ENCODE measurements at places on chromosomes 13 and 19. TPM values are rescaled to one million over a fixed set of nuclear protein-coding genes. Genes with fewer than 3 reads are reported as not detected.

- DNase-seq: no peak
Observed at GRCh38 chr13:90640976-90641375, 706.5 kb upstream of the MIR17HG start.

DNA sequence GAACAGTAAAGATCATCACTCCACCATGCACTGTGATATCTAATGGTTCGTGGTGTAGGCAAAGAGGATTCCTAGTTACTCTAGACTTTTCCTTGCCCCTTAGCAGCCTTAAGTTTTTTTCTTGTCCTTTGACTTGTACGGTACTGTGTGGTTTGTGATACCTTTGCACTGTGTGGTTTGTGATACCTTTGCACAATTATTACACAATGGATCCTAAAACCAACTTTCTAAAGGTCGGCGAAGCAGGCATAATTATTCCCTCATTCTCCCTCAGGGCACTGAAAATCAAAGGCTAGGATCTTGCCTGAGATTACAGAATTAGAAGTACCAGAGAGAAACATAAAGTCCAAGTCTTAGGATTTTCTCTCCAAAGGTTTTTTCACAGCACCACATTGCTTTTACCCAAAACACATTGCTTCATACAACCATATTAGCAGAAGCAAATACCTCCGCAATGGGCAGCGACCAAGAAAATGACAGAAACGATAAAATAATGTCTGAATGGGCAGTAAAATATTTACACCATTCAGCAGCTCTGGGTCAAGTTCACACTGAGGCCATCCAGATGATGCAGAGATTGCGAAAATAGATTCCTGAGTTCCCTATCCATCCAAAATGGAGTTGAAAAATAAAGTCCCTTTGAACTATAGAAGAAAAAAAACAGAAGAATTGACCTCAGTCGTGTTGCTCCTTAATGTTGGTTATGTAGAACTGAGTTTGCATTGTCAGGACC lies 106.4 kb downstream of the FGF14 start:
- DNase-seq: no peak

DNA sequence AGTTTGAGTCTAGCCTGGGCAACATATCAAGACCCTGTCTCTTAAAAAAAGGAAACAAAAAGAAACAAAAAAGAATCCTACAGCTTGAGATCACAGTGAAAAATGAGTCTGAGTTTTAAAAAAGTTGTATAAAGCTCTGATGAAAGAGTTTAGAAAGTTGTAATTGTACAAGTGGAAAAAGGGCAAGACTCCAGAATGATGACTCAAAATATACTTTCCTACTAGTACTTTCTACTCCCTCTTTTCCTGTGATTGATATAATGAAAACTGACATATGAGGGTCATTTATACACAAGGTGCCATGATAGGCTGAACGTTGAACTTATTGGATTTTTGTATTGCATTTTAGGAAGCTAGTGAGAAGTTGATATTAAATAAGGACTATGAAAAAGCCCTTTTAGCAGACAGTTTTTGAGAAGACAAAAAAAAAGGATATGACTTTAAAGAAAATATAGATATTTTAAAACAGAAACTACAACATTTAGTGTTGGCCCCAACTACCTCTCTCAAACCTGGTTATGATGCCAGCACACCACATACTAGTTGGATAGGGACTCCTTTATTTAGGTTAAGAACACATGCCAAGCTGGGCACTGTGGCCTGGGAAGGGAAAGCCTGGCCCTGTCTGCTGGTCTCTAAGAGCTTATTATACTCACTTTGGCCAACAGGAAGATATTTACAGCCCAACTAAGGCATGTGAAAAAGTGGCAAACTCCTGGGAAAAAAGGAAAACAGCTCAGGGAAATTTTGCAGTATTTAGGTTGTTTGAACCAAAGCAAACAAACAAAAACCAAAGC lies 116.6 kb downstream of the KL start:
- no peak for DNase-seq

Gene SMIM44
- total RNA-seq: not detected

DNA sequence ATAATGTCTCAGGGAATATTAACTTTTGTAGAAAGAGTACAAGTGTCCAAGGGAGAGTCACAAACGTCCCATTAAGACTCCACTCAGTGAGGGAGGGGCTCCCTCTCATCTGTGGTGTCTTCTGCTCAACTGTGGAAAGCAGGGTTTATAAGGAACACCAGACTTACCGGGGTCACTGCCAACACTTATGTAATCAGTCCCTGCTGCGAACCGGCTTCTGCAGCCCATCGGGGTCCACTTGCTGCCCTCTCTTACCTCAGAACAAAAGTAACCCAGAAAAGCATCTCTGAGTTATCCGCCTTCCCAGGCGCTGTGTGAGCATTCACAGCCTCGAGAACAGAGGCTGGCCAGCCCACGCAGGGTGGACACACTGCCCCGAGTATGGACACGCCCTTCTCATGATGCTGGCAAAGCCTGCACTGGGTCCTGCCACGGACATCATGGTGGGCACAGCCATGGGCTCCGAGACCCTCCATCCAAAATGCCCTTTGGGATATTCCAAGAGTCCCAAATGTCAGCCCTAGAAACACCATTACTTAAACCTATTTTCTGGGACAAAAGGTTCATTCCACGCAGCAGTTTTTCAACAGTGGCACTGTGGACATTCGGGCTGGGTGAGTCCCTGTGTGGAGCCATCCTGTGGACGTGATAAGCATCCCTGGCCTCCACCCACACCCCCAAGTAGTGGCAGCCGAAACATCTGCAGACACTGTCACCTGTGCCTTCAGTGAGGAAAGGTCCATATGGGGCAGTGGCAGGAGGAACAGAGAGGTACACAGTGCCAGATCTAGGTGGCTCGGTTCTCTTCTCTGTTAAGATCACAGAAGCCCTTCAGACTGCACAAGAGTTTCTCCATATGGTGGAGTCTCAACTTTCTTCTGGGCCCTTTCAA lies 63.9 kb downstream of the STK24 start:
- no peak for DNase-seq

GRCh38 chr13:93848247-93848646 lies 621.6 kb downstream of the GPC6 start:
- DNase-seq: no peak

DNA sequence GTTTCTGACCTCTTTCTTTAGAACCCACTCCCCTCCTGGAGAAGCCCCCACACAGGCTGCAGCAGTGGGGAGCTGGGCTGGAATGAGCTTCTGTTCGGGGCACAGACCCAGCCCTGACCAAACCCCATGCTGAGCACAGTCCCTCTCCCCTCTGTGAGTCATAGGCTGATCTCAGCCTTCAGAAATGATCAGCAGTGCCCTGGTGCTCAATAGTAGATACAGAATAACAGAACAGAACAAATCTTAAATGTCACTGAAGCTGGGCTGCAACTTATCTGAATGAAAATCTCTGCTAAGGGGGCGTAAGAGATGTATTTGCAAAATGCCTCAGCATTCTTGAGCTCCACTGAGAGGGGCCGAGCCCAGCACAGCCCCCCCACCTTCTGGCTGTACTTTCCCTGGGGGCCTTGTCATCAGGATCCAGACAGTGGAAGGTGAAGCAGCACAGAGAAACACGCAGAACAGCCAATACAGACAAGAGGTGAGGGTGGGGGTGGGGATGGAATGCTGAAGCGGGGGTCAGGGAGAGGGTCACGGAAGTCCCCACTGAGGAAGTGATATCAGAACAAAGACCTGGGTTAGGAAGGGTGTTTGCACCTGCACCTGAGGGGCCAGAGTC lies 9.9 kb downstream of the ZNF665 start:
- DNase-seq: no peak

- DNase-seq: no peak
Observed at GRCh38 chr13:79772811-79773210, 291.9 kb downstream of the NDFIP2 start.

DNA sequence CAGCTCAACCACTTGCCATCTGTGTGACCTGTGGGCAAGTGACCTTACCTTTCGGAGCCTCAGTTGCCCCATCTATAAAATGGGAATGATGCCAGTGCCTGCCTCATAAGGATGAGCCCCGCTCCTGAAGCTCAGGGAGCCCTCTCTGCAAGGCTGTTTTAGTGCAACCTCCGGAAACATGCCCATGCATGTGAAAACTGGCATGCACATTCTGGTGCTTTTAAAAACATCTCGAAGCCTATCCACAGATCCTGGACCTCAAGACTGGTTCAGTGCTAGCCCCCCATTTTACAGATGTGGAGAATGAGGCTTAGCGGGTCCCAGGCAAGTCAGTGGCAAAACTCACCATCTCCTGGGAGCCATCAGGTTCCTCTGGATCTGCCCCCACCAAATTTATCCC lies 5.6 kb downstream of the CADM4 start:
- no peak for DNase-seq

DNA sequence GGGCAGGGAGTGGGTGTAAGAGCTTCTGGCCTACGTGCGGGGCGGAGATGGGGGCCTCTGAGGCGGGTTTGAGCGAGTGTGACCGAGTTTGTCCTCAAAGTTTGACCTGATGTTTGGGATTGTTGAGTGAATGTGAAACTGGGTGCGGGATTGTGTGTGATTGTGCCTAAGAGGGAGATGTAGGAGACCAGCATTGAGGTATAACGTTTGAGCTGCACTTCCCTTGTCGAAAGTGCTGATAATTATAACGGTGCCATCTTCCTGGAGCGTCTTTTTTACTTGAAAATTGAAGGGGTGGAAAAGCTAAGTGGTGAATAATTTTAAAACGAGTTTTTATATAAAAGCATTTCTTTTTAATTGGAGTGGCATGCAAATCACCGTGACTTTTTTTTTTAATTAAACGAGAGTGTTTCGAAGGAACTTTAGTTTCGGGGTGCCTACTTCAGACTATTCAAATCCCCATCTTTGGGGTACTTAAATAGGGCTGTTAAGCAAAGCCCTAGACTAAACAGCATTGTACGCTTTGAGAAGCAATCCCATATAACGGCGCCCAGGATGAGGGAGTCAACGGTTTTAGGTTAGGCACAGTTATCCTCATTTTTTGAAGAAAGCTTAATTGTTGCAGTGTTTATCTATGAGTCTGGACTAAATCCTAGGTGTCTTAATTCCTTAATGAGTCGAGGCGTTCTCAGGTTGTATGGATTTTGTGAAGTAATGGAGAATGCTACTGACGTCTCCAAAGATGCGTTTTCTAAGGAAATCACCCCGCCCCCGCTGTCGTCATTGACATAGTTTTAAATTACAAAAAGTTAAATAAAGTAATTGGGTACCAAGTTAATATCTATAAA lies 594 bp downstream of the ZNF146 start:
- no peak for DNase-seq

Gene IGFL2
- total RNA-seq: 0.49 TPM

- DNase-seq: peak; percentile 86
Observed at GRCh38 chr13:27826379-27827353, 34.4 kb downstream of the GSX1 start.

Gene KRTDAP
- total RNA-seq: not detected

DNA sequence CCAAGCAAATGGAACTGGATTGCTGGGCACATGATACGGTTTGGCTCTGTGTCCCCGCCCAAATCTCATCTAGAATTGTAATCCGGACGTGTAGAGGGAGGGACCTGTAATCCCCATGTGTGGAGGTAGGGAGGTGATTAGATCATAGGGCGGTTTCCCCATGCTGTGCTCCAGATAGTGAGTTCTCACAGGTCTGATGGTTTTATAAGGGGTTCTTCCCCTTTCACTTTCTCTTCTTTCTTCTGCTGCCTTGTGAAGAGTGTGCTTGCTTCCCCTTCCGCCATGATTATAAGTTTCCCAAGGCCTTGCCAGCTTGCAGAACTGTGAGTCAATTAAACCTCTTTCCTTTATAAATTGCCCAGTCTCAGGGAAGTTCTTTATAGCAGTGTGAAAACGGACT lies 32.6 kb upstream of the MTIF3 start:
- DNase-seq: no peak

DNA sequence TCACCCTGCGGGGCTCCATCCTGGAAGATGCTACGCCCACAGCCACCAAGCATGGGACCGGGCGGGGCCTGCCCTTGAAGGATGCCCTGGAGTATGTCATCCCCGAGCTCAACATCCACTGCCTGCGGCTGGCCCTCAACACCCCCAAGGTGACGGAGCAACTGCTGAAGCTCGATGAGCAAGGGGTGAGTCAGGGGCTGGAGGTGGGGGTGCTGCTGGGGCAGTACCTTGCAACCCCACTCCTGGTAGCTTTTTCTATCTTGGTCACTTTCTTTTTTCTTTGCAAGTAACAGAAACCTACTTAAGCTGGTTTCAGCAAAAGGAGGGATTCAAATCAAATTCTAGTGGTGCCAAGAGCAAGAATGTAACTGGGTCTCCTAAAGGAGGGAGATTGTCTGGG lies 124.1 kb downstream of the DPF1 start:
- DNase-seq: no peak

- no peak for DNase-seq
Observed at GRCh38 chr19:38915329-38916321, 3.6 kb upstream of the CCER2 start.

- DNase-seq: no peak
Observed at GRCh38 chr19:54345938-54346386, 7.0 kb upstream of the LILRA4 start.

GRCh38 chr13:94707400-94708021 lies 4.8 kb downstream of the SOX21 start:
- DNase-seq: no peak

DNA sequence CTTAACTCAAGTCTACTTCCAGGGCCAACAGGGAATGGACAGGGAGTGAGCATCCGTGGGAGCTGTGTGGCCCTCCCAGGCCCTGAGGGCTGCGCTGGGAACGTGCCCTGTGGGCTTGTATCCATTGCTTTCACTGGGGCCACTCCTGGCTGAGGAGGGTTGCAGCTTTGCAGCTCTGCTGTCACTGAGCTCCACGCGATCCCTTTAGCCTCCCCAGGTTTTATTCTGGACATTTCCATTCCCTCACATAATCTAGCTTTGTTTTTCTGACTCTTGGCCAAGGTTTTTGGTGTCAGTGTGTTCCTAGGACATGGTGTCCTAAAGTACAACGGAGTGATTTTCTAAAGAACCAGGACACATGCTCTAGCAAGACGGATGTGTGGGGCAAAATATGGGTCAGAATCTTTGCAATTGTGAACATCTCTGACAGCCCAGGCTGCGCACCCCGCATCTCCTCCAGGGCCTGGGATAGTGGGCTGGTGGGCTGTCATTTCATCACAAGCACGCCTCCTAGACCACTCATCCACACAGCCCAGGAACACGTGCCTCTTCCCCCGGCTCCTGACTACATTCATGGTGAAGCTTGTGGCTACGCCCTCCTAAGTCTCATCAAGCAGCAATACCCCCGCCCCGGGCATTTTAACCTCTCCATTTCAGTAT lies 28.0 kb downstream of the GGACT start:
- no peak for DNase-seq

DNA sequence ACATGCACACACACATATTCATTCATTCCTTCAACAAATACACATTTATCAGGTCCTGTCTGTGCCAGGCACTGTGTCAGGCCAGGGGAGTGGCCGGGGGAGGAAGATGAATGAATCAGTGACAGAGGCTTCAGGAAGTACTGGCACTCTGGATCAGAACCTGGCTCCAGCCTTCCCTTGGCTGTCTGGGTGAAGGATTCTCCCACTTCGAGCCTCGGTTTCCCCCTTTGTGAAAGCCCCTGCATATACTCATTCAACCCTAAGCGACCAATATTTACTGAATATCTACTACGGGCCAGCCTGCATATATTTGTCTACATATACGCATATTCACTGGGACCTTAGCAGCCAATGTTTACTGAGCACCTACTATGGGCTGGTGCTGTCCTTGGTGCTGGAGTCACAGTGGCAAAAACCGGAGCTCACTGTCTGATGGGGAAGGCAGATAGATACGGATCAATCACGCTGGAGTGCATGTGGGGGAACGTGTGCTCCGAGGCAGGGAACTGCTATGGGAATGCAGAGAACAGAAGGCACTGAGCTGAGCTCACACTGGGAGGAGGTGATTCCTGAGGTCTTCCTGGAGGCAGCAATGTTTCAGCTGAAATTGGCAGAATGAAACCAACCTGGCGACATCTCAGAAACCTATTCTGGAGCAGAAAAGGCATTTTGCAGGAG lies 636 bp upstream of the ZNF579 start:
- no peak for DNase-seq

- peak; percentile 87 for DNase-seq
Observed at GRCh38 chr19:870963-871401, 11.5 kb downstream of the CFD start.

Measured in sigmoid colon (tissue), 7 donors.